Daoy (cell line): ENCODE measurements at places on chromosomes 4 and X. TPM values are rescaled to one million over a fixed set of nuclear protein-coding genes. Genes with fewer than 3 reads are reported as not detected.

The RS1 gene
- total RNA-seq = not detected in 2 replicates

The FAM241A gene
- total RNA-seq = 1.8 and 2.1 TPM in 2 replicates

DNA sequence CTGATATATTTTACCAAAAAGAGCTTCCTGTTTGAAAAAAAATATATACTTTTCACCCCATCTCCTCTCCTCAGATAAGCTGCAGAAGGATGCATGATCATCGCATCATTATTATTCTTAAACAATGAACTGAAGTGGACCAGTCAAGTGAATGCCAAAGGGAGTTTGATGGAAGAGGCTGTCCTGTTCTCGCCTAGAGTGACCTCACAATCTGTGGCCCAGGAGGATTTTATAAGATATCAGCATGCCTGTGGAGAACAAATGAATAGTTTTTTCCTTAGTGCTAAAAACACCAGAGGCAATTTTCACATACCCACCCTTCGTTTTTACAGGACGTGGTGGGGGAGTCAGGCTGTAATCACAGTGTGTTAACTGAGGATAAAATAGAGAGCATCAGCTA lies 112.7 kb downstream of the USP46 start:
- no peak for DNase-seq

DNA sequence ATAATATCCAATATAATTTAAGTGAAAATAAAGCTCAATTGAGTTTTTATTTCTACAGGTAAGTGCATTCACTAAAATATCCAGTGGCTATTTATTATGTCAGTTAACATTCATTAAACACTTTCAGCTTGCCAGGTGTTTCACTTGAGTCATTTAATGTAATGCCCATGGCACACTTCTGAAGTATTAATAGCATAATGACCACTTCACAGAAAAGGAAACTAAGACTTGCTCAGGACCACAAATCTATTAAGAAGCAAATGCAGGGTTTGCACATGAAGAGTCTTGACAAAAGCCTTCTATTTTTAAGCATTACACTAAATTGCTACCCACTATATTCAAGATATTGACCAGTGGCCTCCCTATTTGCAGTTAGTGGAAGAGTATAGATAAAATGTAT lies 612.7 kb downstream of the KCTD8 start:
- no peak for DNase-seq

DNA sequence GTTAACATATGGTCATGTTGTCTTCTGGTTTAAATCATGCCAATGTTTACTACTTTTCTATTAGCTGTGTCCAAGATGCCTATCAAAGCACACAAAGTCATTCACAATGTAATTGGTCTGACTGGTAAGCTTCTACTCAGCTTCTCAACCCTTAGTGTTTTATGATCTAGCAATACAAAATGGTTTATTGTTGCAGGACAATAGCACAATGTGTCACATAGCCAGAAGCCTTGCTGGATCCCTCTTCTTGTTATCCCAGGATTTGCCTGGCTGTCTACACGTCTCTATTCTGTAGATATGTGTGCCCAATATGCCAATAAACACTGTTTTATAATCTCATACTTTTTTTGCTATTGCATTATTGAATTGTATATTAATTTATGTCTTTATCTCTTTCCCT lies 1111.0 kb upstream of the AGA start:
- DNase-seq = no peak

GRCh38 chrX:15146515-15146914 lies 123.4 kb downstream of the ASB9 start:
- DNase-seq = peak; percentile 2

GRCh38 chrX:6465756-6466155 lies 69.2 kb downstream of the VCX3A start:
- no peak for DNase-seq

DNA sequence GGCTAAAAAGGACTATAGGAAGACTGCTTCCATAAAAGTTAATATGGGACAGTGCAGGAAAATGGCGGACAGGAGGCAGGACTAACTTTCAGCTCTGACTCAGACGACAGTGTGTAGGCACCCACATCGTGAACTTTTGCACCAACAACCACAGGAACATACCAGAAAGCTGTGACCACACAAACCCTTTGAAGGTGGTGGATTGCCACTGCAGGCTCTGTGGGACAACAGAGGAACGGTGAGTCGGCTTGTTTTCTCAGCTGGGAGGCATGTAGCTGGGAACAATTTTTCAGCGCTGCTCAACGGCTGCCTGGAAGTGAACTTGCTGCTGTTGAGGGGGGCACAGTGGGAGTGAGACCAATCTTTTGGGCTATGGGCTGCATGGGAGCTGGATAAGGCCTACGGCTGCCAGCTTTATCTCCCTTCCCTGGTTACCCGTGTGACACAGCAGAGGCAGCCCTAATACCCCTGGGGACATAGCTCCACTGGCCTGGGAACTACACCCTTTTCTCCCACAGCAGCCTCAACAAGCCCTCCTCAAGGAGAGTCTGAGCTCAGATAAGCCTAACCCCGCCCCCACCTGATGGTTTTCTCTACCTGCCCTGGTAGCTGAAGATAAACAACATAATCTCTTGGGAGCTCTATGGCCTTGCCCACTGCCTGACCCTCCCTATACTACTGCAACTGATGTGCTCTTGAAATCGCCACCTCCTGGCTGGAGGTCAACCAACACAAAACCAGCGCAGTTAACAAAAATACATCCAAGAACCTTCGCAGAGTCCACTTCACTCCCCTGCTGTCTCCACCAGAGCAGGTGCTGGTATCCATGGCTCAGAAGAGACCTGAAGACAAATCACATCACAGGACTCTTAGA lies 1537.0 kb downstream of the C4orf33 start:
- DNase-seq = peak; percentile 1

DNA sequence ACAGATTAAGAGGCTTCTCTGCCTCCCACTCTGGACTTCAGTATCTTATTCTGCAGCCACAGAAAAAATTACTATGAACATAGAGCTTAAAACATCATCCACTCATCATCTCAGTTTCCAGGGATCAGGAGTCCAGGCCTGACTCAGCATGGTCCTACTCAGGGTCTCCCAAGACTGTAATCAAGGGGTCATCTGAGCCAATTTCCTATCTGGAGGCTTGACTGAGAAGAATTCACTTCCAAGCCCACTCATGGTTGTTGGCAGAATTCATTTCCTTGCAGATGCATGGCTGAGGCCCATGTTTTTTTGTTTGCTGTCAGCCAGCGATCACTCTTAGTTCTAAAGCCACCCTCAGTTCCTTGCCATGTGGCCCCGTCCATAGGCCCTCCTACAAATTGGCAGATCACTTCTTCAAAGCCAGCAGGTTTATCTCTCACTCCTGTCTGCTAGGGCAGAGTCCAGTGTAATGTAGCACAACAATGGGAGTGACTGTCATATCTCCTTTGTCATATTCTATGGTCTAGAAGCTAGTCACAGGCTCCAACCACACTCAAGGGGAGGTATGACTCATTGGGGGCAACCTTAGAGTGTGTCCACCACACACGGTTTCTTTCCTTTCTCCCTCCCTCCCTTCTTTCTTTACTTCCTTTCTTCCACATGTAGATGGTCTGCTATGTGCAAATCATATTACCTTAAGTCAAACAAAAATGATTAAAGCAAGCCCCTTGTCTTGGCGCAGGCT lies 251.6 kb downstream of the QDPR start:
- DNase-seq = no peak

- DNase-seq = peak; percentile 69
These were observed 150.6 kb downstream of the ADAMTS3 start for GRCh38 chr4:72418458-72418857.
